ENCODE measurements at places on chromosomes 6 and 20.

GRCh38 chr6:34143884-34144580, 1.9 kb downstream of the GRM4 start:
- no peak for DNase-seq

- DNase-seq: no peak
Observed at GRCh38 chr6:119960036-119960435, 610.5 kb upstream of the MAN1A1 start.

DNA sequence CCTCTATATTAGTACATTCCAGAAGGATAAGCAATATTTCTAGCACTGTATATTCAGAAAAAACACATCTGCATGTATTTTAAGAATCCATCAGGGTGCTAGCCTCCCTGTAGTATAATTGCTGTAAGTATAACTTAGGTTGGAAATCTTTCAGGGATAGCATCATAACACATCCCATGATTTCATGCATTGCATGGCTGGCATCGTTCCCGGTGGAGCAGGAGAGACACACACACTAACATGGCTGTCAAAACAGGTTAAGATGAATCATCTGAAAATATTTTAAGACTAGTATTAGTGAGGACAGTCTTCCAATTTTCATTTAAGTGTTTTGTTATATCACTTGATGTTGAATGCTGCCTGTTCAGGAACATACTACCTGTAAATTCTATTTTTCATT, 32.1 kb upstream of the CENPW start:
- DNase-seq: no peak

DNA sequence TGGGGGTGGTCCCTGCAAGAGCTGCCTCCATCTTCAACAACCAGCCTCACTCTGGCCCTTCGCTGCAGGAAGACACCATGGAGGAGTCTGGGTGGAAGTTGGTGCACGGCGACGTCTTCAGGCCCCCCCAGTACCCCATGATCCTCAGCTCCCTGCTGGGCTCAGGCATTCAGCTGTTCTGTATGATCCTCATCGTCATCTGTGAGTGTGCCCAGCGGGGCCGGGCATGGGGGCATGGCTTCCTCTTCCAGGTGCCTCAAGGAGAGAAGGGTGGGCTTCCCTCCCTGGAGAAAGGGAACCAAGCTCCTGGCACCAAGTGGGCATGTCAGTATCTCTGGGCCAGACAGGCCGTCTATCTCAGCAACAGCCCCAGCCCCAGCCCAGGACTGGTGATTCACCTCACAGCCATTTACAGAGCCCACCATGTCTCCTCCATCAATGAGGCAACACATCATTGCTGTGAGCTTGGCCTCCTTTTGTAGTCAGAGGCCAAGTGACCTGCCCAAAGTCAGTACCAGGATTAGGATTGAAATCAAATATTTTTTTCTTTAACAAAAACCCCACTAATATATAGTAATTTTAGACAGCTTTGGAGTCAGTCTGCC, 40.2 kb downstream of the TM9SF4 start:
- DNase-seq: no peak

DNA sequence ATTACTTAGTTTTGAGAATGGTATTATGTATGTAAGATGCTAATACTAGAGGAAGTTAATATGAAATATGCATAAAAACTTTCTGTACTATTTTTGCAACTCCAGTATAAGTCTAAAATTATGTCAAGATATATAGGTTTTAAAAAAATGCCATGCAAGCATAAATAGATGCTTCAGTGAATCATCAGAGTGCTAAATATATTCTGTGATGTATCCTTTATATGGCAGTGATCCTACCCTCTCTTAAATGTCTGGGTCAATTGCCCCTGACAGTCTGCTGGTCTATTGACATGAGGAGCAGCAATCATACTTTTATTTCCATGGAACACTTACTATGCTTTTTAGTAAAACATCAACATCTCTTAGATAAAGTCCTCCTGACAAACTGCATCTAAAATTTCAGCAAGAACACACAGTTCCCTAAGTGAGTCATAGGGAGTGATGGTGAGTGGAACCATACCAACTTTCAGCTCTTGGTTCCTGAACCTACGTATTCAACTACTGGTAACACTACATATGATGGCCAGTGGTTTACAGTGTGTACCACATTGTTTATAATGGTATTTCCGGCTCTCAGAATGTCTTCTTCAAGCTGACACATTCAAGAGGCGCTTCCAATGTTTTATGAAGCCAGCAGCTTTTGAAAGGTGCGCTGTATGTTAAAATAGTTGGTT, 928.7 kb upstream of the GJE1 start:
- no peak for DNase-seq

- DNase-seq: no peak
Observed at GRCh38 chr6:105675715-105676397, 273.0 kb upstream of the PREP start.

GRCh38 chr6:142537612-142538478, 236.0 kb downstream of the ADGRG6 start:
- DNase-seq: no peak

- no peak for DNase-seq
Observed at GRCh38 chr6:149285626-149286025, 31.9 kb upstream of the TAB2 start.

- DNase-seq: no peak
Observed at GRCh38 chr6:15515660-15516375, 147.0 kb downstream of the DTNBP1 start.

DNA sequence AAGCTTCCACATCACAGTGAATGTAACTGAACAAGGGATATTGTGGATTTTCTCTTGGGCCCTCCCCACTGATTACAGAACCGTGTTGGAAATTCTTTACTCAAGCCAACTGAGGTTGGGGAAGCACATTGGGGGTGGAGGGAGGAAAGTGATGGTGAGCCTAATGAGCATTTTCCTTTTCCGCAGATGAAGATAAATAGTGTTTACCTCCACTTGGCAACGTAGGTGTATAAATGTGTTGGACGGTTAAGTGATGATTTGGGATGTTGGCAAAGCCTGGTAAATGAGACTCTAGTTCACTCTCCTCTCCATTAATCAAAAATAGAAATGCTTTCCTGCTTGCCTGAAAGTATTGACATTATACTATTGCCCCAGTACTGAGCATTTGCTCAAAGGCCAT, 27.1 kb upstream of the NRN1 start:
- DNase-seq: no peak

DNA sequence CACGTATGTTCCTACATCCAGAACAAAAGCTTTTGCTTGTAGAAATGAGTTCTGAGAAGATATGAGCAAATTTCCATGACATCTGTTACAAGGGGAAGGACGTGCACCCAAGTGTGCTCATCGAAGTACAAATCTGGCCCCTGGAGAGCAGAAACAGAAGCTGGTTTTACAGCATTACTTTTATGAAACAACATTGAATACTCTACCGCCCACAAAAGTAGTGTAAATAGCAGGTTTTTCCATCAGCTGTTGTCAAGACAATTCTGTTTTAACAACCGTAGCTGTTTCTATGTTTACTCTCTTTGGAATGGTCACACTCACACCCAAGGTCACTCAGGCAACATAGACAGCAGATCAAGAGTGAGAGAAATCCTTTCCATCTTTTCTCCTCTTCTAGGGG, 114.2 kb upstream of the SSTR4 start:
- no peak for DNase-seq

DNA sequence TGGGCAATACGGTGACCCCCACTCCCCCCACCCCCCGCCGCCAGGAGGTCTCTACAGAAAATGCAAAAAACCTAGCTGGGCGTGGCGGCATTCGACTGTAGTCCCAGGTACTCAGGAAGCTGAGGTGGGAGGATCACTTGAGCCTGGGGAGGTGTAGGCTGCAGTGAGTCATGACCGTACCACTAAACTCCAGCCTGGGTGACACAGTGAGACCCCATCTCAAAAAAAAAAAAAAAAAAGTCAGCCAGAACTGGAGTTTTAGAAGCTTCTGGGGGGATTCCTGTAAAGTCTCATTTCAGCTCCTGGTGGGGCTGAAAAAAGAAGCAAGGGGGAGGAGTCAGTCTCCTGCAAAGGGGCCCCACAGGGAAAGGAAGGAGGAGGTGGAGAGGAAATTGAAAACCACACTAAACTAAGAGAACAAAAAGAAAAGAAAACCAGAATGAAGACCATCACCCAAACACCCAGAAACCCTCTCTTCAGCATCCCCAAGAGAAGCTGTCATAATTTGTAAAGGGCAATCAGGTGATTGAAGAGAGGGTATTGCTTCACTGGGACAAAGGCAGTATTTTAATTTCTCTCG, 50.4 kb downstream of the NOL4L start:
- no peak for DNase-seq

GRCh38 chr6:111583221-111583620, 22.5 kb downstream of the TRAF3IP2 start:
- DNase-seq: no peak

GRCh38 chr20:35715652-35716051, 16.4 kb downstream of the ROMO1 start:
- no peak for DNase-seq

DNA sequence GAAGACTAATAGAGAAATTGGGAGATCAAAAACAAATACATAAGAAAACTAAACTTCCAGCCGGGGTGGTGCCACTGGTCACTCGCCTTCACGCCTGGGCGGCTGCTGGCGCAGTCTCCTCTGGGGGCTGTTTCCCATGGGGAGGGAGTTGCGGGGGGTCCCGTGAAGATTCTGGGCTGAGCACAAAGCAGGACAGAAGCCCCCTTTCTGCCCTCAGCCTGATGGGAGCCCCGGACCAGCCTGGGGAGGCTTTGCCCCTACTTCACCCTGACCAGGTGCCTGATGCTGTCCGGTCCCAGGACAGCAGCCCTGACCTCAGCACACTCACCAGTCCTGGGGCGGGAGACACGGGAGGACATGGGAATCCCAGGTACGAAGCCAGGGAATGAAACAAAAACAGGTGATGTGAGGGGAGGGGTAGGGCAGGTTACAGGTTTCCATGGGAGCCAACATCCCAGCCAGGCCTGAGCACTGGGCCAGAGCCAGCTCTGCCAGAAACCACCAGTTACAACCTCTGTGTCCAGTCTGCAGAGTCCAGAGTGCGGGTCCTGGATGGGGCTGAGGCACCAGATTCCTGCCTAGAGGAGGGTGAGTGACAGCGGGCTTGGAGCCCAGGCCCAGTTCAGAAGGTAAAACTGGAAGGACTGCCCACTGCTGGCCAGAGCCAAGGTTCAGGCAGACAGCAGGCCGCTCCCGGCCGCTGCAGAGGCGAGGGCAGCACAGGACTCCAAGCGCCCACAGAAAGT, 326.4 kb downstream of the TAF4 start:
- DNase-seq: no peak

- no peak for DNase-seq
Observed at GRCh38 chr6:115832786-115833185, 227.9 kb downstream of the FRK start.

DNA sequence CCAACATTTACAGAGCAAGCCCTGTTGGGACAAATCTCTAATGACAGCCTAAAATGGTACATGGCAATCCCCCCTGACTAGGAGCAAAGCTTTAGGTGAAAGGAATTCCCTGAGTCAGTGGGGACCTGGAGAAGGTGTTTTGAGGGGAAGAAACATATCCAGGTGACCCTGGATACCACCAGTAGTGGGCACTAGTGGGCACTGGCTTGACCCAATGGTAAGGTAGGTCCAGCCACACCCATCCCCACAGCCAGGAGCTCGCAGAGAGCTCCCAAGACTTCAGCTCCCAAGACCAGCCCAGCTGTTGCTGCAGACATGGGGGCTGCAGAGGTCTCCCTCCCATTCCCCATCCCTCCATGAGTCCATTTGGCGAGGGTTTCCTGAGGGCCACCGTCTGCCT, 19.5 kb downstream of the GRM4 start:
- DNase-seq: no peak

GRCh38 chr6:32112431-32112980, 3.4 kb upstream of the TNXB start:
- no peak for DNase-seq

GRCh38 chr20:37943501-37944455, 40.9 kb downstream of the VSTM2L start:
- DNase-seq: no peak

- no peak for DNase-seq
Observed at GRCh38 chr6:25477006-25477590, 174.9 kb upstream of the SCGN start.

GRCh38 chr20:3933218-3933617, 44.0 kb downstream of the PANK2 start:
- no peak for DNase-seq

DNA sequence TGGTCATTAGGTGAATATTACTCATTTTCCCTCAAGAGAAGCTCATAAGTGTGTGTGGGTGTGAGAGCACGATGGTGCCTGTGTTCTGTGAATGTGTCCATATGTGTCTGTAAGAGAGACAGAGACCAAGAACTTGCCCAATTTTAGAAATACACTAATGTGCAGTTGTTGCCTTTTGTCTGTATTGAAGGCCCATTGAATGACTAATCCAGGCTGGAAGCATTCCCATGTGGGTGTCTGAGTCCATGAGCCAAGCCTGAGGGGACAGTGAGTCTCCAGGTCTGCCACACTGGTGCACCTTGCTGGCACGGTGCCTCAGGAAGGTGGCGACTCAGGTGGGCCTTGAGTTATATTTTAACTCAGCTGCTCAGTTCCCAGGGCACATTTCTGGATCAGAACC, 25.5 kb upstream of the ASXL1 start:
- DNase-seq: no peak

DNA sequence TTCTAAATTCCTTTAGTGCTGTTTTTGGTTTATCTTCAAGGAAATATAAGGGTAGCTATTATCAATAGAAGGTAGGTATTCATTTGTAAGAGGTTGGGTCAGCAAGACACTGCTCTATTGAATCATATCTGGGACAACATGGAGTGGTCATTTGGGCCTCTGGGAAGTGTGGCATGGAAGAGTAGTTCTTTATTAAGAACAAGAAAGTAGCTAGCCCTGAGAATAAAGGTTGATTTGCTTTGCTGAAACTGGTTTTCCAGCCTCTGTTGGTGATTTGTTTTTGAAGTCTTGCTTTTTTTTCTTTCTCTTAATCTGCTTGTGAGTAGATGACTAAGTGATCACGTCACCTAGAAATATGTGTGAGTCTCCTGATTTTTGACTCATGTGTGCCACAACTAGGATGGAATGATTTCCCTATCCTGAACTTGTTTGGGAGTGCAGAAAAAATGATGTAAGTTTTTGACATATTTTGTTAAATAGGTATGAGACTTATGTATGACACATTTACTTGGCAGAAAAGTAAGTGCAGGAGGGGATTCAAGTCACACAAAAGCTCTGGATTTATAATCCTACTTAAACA, 381.8 kb downstream of the CENPW start:
- DNase-seq: no peak

DNA sequence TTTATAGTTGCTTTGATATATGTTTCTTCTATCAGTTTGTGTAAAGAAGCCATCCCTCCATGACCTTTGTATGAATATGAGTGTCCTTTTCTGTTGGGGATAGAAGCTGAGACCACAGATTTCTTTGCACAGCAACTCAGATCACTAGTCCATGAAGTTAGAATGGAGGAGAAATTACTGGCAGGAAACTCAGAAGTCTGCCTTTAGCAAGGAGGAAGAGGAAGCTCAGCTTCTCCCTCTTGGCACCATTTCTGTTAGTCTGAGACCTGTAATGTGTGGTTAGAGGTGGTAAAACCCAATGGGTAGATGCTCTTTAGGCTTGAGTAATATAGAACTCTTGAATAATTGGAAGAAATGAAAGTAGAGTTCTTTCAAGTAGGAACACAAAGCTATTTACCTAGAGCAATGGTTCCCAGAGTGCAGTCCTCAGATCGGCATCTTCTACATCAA, 995.3 kb upstream of the FLRT3 start:
- no peak for DNase-seq

All from stimulated activated CD8-positive, alpha-beta memory T cell treated with anti-CD3 and anti-CD28 coated beads, Interleukin-15, amount 100 ng/mL, for 1 hour (primary cell).